ENCODE measurements at places on chromosomes 11 and 22.

DNA sequence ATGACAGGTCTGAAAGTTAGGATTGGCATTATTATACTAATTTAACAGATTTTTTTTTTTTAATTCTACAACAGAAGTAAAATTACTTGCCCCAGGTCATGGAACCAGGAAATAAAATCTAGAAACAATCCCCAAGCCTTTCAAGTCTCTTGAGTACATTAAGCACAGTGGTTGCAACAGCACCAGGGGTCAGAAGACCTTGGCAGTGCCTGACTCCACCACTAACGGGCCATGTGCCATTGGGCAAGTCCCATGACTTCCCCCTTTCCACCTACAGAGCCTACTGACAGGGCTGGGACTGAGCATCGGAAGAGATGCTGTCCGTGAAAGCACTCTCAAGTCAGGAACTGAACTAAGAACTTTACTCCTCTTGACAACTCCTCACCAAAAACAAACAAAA, 98.6 kb upstream of the AKIP1 start:
- no peak for DNase-seq

GRCh38 chr11:111391328-111392124, 12.5 kb upstream of the POU2AF1 start:
- no peak for DNase-seq

- DNase-seq, result no peak
These were observed 50.9 kb upstream of the CDON start for GRCh38 chr11:126113515-126113957.

DNA sequence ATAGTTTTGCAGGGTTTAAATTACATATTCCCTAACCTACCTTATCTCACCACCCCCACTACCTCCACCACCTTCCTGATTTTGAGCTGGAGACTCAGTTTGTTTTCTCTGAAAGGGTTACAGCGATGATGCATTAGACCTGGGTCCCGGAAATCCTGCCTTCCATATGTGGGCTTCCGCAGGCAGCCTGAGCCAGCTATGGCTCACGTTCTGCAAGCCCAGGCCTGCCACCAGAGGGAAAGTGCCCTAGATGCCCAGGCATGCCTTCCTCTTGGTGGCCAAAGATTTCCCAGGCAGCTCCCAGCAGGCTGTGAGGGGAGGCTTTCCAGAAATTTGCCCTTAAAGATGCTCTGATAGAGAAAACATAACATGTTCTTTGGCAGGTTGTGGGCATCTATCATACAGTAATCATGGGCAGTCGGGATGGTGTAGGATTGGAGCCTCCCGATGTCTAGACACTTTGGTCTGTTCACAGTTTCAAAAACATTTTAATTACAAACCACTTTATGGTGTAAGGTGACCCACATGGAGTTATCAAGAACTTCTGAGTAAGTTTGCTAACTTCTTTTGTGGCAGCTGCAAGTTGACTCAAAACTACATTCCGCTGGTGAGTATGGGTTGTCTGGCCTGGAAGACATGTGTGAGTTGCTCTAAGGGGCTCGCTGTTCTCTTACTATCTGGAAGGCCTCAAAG, 79.3 kb downstream of the MICAL2 start:
- DNase-seq, result no peak

GRCh38 chr11:27040302-27041115, at the start of gene BBOX1:
TSS of gene BBOX1 (plus strand) at chr11:27040815. CDS start at chr11:27055431, 14,616 bp downstream.
- no peak for DNase-seq

GRCh38 chr11:128428935-128429334, 158.4 kb downstream of the ETS1 start:
- DNase-seq, result no peak

GRCh38 chr11:120217941-120218694, 7.3 kb downstream of the OAF start:
- DNase-seq, result no peak

- DNase-seq, result no peak
These were observed 2.3 kb upstream of the CCDC88B start for GRCh38 chr11:64337538-64338249.

DNA sequence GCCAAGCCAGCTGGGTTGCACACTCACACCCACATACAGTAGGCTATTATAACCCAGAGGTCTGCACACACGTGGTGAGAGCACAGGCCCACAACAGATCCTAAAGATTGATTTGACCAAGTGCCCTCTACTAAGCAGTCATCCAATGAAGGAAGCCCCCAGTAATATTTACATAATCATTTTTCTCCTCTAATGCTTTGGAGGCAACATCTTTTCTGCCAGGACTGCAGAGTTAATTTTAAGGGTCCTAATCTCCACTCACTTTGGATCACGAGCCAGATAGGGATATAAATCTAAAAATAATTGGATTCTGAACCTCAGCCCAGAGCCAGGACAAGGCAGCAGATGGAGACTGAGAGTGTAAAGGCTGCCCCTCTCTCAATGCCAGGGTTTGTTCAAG, 49.1 kb upstream of the MTNR1B start:
- no peak for DNase-seq

DNA sequence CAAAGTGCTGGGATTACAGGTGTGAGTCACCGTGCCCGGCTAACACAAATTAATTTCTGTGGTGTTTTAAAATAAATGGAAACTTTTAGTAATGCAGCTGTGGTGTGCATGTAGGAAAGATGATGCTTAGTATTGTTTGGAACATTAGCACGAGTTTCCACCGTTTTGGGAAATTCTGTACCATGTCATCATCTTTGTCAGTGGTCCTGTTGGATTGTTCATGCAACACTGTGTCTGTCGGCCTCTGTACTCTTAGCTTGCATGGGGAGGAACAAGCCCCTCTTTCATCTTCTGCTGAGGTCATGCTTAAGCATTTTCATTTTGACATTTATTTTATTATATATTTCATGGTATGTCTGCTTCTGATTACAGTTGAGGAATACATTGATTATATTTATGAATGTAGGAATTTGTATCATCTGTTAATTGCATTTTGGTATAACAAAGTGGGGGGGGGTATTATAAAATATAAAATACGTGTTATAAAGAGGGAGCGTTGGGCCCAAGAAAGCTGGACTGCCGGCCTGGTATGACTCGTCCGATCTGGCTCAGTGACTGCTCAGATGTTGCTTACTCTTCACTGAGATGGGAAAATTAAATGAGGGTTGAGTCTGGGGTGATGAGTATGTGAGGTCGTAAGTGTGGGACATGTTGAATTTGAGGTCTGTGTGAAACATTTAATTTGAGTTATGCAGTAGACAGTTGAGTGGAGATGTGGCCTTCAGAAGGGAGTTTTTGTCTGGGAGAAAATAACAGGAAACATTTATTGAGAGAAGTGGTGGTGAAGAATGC, 28.7 kb downstream of the CECR2 start:
- no peak for DNase-seq

GRCh38 chr11:35141071-35141470, 2.1 kb downstream of the CD44 start:
- DNase-seq, result no peak

DNA sequence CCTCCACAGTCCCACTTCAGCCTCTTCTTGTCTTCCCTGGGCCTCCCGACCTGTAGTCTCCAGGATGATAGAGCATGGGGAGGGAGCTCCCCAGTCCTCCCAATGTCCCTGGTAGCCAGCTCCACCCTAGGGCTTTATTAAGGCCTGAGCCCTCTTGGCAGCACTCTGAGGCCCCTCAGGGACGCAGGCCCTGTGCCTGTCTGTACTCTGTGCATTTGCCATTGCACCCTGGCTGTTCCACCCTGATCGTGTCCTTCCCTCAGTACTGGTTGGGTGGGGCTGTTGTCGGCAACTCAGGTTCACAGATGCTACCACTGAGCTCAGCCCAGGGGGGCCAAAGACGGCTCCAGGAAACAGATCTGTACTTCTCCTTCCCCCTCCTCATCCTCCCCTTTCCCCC, 7.2 kb downstream of the SSTR3 start:
- no peak for DNase-seq

DNA sequence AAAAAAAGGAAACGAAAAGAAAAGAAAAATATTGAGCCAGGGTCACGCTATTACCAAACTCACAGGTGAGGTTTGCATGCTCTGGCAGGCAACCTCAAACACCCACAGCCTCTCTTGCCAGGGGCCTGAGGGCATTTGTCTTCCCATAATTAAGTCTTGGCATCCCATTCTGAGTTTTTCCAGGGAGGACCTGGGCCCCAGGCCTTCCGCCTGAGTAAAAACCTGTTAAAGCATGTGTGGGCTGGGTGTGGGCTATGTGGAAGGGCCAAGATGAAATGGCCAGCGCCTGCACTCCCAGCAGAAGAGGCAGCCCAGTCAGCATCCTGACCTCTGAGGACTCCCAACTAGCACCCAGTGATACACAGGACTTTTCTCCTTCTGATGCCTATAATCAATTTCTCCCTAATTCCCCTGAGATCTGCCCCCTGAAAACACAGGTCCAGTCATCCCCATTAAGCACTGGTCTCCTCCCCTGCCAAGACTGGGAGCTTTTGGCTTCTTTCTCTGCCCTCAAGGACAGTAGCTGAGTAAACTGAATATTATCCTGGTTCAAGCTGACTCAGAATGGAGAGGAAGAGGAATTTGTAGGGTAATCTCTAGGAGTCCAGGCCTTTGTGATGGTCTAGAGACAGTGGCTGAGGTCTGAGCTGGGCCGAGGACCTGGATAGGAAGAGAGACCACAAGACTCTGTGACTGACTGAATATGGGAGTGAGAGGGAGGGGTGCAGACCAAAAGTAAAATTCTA, 35.6 kb upstream of the ACER3 start:
- DNase-seq, result no peak

GRCh38 chr11:78210000-78210608, 21.4 kb downstream of the USP35 start:
- no peak for DNase-seq

- no peak for DNase-seq
These were observed 908.6 kb downstream of the NTM start for GRCh38 chr11:132278801-132279574.

DNA sequence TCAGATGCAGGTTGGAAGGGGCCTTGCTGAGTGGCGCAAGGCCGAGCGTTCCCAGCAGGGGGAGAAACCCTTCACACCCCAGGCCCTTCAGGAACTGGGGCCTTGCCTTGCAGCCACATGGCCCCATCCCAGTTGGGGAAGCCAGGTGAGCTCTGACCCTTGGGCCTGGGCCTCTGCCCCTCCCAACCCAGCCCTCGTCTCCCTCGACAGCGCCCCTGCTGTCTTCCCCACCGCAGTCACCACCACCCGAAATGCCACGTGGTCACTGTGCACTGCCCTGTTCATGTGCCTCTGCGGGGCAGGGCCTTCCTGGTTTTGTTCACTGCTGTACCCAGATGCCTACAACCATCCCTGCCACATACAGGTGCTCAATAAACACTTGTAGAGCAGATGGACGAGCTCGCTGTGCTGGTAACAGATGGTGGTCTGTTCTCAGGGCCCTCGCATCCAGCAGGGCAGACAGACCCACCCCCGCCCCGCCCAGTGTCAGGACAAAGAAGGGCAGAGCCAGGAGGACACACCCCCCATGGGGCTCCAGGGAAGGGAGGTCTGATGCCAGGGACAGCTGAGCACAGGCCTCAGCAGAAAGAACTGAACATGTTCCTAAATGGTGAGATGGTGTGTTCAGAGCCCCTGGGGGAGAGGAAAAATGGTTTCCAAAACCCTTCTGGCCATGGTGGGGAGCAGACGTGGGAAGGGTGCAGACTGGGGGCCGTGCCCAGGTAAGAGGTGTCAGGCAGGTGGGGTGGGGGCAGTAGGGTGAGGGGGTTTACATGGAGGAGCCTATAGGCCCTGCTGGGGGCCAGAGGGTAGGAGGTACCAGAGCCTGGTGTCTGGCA, 3.7 kb downstream of the POLR2L start:
- DNase-seq, result no peak

DNA sequence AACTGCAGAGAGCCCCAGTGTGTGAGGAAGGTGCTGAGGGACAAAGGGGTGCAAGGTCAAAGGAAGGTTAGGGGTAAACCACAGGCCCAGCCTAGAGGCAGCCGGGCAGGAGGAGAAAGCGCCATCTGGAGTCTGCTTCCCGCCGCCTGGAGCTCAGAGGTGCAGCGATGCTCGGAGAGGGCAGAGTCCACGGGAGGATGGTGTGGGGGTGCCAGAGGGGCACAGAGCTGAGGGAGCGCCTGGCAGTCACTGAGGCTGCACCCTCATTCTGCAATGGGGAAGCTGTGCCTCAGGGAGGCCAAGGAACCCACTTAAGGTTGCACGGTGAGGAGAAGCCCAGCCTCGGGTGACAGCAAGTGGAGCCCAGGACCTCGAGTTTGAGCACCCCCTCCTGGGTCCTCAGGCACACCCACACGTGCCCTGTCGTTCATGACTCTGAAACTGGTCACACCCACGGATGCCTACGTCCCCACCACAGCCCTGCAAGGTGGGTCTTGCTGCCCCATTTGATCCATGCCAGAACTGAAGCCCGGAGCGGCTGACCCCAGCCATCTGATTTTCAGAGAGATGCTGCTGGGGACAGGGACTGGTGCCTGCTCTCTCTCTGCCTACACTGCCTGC, 1.6 kb downstream of the IL2RB start:
- no peak for DNase-seq

- DNase-seq, result no peak
These were observed 43.7 kb downstream of the MICAL3 start for GRCh38 chr22:17980638-17981051.

- no peak for DNase-seq
These were observed 116.7 kb downstream of the MN1 start for GRCh38 chr22:27684901-27685300.

- DNase-seq, result no peak
These were observed 24.8 kb downstream of the FBLN1 start for GRCh38 chr22:45527456-45527855.

DNA sequence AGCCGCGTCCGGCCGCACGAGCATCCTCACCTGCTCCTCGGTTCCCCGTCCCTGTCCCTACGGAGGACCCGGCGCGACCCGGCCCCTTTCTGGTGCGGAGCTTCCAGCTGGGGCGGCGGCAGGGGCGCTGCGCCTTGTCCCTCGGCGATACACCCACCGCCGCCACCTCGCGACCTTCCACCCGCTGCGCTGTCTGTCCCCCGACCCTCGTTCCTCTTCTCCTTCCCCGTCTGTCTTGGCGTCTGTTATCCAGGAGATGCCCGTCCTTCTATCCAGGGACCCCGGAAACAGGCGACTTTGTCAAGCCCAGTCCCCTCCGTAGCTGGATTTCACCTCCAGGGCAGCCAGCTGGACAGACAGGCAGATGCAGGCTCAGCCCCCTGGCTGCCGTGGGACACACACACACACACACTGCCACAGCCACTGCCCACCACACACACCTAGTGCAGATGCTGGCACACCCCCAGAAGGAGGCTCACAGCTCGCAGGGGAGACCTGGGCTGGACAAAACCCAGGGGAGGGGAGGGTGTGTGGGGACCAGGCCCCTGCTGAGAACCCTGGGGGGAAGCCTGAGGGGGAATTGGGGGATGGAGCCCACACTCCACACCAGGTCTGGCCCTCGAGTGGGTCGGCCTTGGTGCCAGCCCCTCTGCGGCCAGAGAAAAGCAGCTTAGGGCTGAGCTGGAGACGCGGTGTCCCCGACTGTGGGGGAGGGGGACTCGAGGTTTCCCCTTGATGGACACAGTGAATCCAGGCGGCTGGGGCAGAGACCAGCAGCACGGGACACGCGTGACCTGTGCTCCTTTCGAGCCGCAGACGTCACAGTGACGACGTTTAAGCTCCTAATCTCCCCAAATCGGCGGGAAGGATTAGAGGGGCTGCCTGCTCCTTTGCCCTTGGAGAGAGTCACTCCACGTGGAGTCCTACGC, 788 bp downstream of the DRD4 start:
- no peak for DNase-seq
